ENCODE measurements at places on chromosomes 11 and 22.
A peak's percentile ranks its signal among the peaks of the same experiment; 100 is the strongest.

DNA sequence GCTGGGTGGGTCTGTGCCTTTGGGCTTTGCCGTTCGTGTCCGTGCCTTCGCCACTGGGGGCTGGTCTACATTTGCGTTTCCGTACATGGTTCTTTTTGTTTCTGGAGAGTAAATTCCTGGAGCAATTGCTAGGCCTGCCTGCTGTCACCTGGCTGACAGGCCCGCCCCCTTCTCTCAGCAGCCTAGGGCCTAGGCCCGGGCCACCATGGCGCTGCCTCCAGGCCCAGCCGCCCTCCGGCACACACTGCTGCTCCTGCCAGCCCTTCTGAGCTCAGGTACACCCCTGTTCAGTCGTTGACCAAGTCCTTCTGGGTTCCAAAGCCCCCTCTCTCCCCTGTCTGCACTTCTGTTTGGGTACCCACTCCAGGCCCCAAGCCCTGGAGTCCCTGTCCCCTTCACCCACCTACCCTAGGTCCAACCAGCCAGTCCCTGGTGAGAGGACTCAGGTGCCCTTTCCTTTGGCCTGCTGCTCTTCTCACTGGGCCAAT lies 649 bp downstream of the TMEM25 start:
- no peak for DNase-seq

DNA sequence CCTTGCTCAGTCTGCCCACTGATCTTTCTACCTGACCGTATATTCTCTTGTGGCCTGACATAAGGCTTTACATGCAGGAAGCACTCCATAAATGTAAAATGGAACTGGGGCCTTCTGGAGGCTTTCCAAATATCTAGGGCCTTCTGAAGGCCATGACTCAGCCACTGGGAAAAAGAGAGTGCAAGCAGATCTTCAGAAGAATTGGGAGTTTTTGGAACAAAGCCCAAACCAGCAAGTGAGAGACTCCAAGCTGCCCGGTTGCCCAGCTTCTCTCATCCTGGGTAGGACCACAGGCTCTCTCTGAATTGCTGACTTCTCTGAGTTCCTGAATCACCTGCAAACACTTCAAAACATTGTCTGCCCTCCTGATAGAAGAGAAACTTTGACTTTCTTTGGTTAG lies 107.9 kb upstream of the BMAL1 start:
- DNase-seq = no peak

- DNase-seq = no peak
These were observed 14.2 kb upstream of the ST14 start for GRCh38 chr11:130145311-130145812.

- no peak for DNase-seq
These were observed 23.5 kb downstream of the TTC28 start for GRCh38 chr22:28656181-28656580.

GRCh38 chr22:17675584-17675983 lies 37.0 kb downstream of the BCL2L13 start:
- no peak for DNase-seq

DNA sequence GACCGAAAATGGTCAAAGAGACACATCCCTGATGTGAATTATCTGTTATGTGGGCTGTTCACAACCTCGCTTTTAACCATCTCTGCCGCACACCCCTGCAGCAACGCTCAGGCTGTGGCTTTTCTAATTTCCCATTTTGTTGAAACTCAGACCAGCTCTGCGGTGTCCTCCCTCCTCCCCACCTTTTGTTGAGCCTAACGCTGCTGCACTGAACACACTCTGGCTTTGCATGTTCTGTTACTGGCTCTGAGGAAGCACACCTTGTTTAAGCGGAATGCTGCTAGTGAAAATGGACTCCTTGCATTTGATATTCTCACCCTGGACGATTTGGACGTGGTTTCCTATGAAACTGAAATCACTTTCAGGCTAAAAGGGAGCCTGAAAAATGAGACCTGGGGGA lies 198.5 kb upstream of the MTNR1B start:
- no peak for DNase-seq

DNA sequence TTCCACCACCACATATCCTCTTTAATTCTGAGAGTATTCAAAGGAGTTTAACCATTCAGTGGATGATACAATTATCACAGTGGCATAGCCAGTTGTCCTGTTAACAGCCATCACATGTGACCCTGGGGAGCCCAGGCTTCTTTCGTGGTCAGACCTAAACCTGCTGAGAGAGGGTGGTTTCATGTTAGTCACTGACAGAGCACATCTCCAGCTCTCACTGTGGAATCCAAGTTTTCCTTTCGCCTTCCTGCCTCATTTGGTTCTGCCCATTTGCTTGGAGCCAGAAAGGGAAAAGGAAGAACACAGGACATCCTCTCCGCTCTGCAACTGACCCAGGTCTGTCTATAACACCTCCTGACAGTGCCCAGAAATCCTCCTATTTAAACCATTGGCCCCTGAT lies 60.4 kb downstream of the MCHR1 start:
- DNase-seq = no peak

- peak; percentile 49 for DNase-seq
These were observed 351.0 kb upstream of the B3GAT1 start for GRCh38 chr11:134763030-134763388.

GRCh38 chr11:74877132-74877531 lies 71.8 kb downstream of the XRRA1 start:
- DNase-seq = no peak

GRCh38 chr11:96680211-96681018 lies 290.6 kb downstream of the JRKL start:
- no peak for DNase-seq

GRCh38 chr22:50182176-50183081 lies 3.3 kb upstream of the TRABD start:
- DNase-seq = no peak

- no peak for DNase-seq
These were observed 260.2 kb upstream of the UBASH3B start for GRCh38 chr11:122395282-122395681.

GRCh38 chr11:59336931-59337330 lies 21.8 kb upstream of the OR5AN1 start:
- no peak for DNase-seq

DNA sequence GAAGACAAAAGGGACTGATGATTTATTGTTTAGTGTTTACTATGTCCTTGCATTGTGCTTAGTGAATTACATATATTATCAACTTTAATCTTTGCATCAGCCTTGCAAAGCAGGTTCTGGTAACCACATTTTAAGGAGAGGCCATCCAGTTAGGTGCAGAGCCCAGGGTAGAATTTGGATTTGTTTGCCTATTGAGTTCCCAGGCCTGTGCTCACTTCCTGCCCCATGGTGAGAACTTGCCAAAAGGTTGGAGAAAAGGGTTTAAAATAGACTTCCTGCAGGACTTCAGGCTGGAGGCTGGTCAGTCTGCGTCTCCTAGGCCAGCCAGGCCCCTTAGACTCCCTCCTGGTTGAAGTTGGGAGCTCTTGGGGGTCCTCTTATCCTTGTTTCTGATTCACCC lies 72.1 kb downstream of the ATXN10 start:
- DNase-seq = no peak

DNA sequence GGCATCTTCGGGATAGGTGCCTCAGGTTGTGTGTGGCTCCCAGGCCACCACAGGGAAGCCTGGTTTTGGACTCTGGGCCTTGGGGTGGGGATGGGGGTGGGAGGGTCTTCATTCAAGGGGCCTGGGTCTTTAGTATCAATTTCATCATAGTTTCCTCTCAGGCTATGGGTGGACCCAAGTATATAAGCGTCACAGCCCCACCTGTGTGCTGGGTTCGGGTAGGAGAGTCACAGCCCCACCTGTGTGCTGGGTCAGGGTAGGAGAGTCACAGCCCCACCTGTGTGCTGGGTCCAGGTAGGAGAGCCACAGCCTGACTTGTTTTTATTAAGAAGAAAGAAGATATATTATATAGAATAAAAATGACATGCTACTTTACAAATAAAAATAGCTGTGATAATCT lies 422.1 kb downstream of the BRD1 start:
- DNase-seq = no peak

DNA sequence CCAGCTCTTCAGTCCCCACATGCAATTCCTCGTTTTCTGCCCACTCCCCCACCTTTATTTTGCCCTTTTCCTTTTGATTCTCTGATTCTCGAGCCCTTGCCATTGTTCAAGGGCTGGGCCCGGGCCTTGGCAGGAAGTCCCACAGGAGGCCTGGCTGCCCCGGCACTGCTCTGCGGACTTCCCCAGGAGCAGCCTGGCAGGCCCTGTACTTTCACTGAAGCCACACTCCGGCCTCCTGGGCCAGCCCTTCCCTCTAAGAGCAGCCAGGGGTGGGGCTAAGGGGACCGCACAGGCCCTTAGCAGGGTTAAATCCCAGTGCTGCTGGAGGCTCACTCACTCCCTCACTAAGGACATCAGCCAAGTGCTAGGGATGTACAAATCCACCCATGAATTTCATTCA lies 4.1 kb downstream of the LRRC32 start:
- no peak for DNase-seq

DNA sequence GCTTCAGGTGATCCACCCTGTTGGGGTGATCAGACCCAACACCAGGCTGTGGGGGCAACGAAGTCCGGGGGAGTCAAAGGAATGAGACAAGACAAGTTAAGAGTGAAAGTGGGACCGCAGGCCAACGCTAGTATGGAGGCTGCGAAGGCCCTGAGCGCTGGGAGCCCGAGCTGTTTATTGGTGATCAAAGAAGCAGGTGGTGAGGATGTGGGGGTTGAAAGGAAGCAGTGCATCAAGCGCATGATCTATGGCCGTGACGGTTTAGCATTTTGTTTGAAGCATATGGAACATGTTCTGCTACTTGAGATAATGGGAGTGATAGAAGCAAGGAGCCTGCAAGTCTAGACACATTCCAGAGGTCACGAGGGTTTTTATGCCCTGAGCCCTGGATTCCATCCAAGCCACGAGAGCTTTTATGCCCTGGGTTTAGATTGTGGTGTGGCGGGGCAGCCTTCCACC lies 49.5 kb downstream of the MCHR1 start:
- no peak for DNase-seq

Measured in vagina (tissue), 2 donors.